Suppressor macrophage (primary cell): ENCODE measurements at places on chromosomes 7 and 10.

- DNase-seq, result peak; percentile 93
These were observed 158.0 kb downstream of the TRIL start for GRCh38 chr7:28800150-28800549.

GRCh38 chr7:2182461-2182860, 50.3 kb downstream of the MAD1L1 start:
- no peak for DNase-seq

DNA sequence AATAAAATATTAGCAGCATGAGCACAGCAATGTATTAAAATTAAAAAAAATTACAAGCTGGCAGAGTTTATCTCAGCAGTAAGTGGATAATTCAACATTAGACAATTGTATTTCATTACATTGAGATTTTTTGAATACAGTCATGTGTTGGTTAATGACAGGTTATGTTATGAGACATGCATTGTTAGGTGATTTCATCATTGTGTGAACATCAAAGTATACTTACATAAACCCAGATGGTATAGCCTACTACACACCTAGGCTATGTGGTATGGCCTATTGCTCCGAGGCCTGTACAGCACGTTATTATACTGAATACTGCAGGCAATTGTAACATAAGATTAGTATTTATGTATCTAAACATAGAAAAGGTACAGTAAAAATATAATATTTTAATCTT, 29.7 kb downstream of the CCDC6 start:
- DNase-seq, result no peak

DNA sequence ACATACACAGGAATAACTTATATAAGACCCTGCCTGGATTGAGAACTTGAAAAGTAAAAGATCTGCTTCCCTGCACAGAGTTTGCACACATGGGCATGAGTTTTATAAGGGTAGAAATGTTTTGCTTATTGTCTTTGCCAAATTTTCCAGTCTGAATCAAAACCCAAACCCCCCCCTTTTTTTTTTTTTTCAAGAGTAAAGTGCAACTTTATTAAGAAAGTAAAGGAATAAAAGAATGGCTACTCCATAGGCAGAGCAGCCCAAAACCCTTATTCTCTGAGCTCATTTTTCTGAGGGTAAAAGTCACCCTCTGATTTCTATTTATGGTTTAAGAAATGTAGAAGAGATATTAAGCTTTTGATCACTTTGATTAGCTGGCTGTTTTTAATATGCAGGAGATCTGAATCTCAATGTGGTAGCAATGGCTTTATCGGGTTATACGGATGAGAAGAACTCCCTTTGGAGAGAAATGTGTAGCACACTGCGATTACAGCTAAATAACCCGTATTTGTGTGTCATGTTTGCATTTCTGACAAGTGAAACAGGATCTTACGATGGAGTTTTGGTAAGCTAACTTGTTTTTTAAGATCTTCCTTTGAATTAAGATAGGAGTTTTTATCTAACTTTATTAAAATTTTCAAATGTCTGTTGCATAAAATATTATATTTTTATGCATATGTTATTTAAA, 18.7 kb downstream of the MIOS start:
- DNase-seq, result no peak

DNA sequence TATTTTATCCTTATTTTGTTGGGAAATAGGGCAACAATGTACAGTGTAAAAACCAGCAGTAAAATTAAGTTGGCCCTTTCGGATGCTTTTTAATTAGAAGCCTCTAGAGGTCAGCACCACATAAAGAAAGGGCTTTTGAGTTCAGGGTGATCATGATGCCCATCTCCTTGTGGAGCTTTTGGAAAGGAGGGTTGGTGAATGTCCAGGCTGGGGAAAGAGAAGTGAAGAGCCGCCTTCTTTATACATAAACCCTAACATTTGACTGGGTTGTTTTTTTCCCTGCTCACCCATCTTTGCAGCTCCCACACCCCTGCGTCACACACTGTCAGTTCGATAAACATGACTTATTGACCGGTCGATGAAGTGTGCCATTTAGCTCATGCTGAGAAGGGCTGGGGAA, 29.8 kb downstream of the MTURN start:
- peak; percentile 74 for DNase-seq

- DNase-seq, result no peak
These were observed 107.8 kb downstream of the RAB18 start for GRCh38 chr10:27611744-27612550.
